Stimulated activated CD8-positive, alpha-beta memory T cell treated with anti-CD3 and anti-CD28 coated beads, Interleukin-12 subunit alpha, Interleukin-12 subunit beta, amount 100 ng/mL, for 4 hours (primary cell): ENCODE measurements at places on chromosomes 5 and 9.

DNA sequence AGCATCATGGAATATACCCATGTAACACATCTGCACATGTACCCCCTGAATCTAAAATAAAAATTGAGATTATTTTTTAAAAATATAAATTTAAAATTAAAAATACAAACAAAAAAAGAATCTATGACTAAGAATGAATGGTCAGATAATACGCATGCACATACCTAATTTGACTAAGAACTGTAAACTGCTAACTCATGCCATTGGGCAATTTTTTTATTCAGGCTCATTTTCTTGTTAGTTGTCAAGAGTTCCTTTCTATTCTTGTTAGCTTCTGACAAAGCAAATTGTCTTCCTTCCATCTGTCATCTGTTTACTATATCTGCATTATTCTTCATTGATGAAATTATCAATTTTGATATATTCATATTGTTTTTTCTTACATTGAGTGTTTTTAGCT is 69.5 kb upstream of the HAND1 start:
- DNase-seq: no peak

GRCh38 chr5:119358530-119358900 is 2.7 kb downstream of the TNFAIP8 start:
- no peak for DNase-seq

DNA sequence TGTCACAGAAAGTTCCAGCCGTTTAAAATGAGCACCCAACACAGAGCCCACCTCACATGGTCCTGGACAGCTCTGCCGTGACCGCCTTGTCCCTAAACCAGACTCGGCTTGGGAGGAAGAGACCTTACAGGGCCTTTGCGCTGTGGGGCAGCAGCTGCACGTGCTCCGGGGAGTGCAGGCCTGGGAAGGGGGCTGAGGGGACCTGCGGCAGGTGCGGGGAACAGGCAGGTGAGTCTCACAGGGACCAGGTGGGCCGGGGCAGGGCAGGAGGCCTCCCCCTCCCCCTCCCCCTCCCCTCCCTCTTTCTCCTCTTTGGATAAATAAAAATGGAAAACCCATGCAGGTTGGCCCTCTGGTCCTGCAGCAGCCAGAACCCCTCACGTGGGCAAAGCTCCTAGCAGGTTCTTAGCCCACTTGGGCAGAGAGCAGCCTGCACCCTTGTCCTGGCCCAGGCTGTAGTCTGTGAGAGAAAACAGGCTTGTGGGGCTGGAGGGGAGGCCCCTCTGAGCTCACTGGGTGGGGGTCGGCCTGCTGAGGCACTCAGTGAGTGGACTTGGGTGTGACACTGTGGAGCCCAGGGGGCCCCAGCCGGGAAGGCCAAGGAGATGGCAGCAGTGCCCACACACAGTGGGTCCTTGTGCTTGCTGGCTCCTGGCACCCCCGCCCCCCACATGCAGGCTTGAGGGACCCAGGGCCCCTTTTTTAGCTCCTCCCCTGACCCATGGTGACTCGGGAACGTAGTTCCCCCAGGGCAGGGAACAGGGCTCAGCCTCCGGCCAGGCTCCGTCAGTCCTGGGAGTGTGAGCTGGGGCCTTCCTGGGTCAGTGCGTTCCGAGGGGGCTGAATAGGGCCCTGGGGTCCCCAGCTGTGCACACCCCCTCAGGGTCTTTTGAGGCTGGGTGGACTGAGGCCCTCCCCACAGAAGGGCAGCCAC is 40.0 kb upstream of the CACNA1B start:
- no peak for DNase-seq

GRCh38 chr9:84754461-84754860 is 84.9 kb downstream of the NTRK2 start:
- no peak for DNase-seq

- no peak for DNase-seq
These were observed 21.8 kb upstream of the FKTN start for GRCh38 chr9:105535920-105536668.

DNA sequence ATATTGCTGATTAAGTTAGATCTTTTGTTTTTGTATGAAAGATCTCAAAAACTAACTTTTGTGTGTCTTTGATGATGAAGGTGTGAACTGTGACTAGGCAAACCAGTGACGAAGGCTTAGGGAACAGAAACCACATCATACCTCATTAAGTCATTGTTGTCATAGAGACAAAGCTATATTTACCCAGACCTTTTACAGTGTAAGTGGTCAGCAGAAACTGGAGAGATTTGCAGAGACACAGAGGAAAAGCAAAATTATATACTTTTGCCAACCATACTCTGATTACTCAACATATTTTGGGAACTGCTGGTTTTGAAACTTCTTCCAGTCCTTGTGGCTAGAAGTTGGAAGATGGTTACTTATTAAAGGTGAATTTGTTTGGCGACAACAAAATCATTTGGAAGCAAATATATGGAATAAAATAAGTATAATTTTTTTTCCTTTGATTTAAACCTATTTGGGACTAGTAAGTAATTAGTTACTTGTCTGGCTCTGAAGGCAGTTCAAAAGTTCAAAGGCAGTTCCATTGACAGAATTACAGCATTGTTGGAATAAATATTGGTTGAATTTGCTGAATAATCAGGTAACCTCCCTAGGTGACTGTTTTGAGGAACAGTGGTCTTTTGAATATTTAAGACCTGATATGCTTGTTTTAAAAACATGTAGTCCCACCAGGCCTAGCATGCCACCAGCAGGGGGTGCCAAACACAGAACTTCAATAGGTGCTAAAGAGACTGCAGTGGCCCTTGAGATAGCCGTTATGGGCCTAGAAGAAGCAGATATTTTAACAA is 103.8 kb downstream of the RPS23 start:
- no peak for DNase-seq
